ENCODE measurements at places on chromosomes 6 and 20.

DNA sequence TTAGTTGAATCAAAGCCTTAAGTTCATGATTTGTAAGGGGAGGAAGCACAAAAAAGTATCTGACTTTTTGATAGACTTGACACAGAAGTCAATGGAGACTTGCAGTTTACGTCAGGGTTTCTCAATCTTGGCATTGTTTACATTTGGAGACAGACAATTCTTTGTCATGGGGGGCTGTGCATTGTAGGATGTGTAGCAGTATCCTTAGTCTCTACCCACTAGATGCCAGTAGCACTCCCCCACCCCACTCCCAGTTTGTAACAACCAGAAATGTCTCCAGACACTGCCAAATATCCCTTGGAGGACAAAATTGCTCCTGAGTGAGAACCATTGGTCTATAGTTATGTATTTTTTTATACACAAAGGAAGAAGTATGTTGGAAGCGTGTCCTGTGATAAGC, 434.1 kb downstream of the RFPL4B start:
- no peak for DNase-seq

DNA sequence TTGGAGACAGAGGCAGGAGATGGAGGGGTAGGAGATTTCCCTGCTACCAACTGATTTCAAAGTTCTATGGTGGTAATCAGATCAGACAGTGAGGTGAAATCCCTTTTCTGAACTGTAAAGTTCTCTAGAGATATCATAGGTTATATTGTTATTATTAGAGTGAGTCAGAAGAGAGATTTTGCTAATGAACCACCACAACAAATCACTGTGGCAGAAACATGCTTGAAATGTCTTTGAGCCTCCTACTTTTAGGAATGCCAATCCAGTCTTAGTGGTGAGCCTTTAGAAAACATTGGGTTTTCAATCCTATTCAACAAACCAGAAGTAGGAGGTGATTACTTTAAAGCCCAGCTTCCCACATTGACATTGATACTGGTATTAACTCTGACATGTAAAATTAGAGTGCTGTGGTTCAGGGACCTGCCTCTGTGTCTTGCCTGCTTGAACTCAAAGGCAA, 136.7 kb upstream of the CNR1 start:
- no peak for DNase-seq

DNA sequence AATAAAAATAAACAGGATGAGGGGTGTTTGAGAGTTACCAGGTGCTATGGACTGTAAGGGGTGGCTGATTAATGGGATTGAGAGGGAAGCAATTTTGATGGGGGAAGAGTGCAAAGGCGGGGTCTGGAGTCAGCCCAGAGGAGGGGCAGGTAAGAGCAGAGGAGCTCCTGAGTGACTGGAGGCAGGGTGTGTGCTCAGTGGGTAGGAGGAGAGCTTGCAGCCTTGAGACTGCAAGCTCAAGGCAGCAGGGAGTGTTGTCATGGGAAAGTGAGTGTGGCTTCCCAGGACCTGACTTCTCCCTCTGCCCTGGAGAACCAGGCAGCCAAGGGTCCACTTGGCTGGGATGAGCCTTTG, 54.2 kb downstream of the RAB44 start:
- no peak for DNase-seq

- DNase-seq: no peak
These were observed 61.8 kb downstream of the GCNT2 start for GRCh38 chr6:10582774-10583508.

- DNase-seq: peak; percentile 81
These were observed 16.6 kb upstream of the CCDC167 start for GRCh38 chr6:37516076-37516919.

DNA sequence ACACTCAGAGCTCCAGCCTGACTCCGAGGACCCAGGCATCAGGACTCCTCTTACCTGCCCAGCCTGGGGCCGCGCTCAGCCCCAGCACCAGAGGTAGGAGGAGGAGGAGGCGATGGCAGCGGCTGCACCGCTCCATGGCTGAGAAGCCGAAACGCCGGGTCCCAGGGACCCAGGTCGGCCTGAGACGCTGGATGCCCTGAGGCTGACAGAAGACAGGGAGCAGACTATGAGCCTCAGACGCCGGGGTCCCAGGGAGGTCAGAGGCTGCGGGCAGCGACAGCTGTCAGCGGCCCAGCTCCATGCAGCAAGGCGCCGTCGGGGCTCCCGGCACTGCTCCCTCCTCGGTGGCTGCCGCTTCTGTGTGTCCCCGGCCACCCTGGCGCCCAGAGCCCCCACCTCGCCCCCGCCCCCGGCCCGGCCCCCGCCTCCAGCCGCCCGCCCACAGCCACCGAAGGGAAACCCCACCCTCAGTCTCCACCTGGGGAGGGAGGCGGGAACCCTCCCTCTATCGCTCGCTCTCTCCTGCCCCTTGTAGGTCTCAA, at the start of gene COL11A2:
TSS of gene COL11A2 (minus strand) at position 363 of the 542 bp plus-strand sequence. CDS start at position 136, 227 bp downstream.
- DNase-seq: no peak

DNA sequence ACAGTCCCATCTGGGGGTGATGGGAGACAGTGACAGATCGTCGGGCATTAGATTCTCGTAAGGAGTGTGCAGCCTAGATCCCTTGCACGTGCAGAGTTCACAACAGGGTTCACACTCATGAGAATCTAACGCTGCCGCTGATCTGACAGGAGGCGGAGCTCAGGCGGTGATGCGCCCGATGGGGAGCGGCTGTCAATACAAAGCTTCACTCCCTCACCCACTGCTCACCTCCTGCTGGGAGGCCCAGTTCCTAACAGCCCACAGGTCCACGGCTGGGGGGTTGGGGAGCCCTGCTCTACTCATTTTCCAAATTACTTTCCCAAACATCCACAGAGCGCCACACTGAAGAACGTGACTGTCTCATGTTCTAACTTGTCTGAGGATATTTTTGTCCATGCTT, 25.3 kb downstream of the CTCFL start:
- DNase-seq: no peak

DNA sequence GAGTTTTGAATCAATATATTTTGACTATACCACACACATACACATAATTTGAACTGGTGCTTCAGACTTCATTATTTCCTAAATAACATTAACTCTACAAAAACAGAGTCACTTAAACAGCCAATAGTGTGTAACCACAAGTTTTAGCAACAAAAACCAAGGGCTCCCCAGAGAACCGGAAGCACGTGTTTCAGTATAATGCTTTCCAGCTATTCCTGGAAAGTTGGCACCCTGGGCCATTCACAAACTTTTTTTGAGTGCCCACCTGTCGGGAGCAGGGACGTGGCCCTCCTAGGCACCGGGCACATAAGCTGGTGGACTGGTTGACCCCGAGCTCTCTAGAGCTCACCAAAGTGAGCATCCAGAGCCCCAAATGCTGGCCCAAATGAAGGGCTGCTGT, 1.9 kb upstream of the SLC35D3 start:
- no peak for DNase-seq

GRCh38 chr6:43331891-43332290, 23.3 kb upstream of the CRIP3 start:
- peak; percentile 81 for DNase-seq

- DNase-seq: no peak
These were observed 101.2 kb downstream of the SLC35B3 start for GRCh38 chr6:8334113-8334512.

DNA sequence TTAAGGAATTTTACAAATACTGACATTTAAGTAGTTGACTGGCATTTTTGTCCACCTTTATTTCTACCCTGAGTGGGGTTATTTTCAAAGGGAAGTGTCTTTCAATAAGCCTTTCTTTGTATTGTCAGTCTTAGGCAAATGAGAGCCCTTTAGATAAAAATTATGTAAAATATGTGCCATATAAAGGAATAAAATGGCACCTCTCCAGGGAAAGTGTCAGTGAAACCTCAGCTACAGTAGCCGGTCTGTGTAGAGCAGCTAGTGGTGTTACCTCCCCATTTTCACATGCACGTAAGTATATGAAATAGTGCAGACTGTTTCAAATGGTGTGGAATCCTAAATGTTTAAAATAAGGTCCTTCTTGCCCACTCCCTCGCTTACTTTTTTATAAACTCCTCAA, 5.0 kb downstream of the FAM217B start:
- no peak for DNase-seq

DNA sequence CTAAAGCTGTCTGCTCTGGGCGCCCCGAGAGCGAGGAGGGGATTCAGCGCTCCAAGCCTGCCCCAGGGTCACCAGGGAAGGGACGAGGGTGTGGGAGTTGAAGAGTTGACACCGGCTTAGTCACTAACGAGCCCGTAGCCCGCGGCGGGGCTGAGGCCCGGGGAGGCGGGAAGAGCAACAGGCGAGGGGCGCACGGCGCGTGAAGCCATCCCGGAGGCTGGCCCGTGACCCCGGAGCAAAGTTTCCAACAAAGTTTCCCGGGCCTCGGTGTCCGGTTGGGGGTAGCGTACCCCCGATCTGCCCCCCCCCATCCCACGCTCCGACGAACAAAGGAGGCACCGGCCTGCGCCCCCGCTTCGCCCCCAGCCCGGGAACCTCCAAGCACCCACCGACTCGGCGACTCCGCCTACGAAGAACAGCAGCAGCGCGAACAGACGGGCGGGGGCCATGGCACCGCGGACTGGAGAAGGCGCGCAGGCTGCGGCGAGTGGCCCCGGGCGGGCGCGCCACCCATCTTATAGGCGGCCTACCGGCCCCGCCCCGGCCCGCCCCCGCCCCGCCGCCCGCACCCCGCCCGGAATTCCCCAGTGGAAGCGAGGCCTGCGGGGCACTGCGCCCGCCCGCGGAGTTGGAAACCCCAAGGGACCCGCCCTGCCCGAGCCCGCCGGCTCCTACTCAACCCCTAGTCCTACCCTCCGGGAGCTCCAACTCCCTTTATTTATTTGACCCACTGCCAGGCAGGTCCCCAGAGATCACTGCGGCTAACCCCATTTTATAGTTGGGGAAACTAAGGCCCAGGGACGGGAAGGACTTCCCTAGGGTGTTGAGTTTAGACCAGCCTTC, at the start of gene SDC4:
TSS of gene SDC4 (minus strand) at position 489 of the 843 bp plus-strand sequence. CDS start at position 449, 40 bp downstream.
- no peak for DNase-seq

- no peak for DNase-seq
These were observed 318.8 kb downstream of the BCKDHB start for GRCh38 chr6:80425089-80425823.

- no peak for DNase-seq
These were observed 34.2 kb downstream of the CEP162 start for GRCh38 chr6:84193114-84193708.

DNA sequence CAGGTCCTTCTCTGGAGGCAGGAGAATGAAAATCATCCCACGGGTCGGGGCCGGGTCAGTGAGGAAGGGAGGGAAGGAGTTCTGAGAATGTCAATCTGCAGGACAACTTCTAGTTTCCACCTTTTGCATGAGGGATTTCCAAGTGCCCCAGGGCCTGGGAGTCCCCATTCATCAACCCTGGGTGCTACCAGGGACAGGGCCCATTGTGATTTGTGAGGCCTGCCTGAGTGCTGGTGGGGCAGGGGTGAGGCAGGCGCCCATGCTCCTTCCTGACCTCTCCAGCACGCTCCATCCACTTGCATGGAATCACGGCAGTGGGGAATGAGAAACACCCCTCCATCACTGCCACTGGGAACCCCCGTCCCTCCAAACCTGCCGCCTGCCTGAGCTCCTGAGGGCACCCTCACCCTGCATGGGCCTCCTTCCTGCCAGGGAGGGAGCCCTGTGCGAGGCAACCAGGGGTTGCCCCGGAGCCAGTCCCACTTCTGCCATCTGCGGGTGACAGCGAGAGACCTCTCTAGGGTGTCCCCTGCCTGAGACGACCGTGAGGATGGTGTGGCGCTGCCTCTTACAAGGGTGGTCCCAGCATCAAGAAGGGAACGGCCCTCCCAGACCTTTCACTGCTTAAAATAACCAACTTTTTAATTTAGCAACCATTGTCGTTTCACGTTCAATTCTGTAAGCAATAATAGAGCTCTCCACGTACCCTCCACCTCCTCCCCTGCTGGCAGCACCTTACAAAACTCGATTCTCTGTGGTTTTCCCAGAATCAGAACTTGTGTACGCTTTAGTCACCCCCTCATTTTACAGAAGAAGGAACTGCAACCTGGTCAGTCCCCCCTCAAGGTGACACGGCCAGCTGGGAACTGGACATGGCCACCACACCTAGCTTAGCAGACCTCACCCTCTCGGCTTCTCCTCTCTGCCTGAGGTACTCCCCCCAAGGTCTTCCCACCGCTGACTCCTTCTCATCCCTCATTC, 28.6 kb downstream of the PMEPA1 start:
- no peak for DNase-seq

DNA sequence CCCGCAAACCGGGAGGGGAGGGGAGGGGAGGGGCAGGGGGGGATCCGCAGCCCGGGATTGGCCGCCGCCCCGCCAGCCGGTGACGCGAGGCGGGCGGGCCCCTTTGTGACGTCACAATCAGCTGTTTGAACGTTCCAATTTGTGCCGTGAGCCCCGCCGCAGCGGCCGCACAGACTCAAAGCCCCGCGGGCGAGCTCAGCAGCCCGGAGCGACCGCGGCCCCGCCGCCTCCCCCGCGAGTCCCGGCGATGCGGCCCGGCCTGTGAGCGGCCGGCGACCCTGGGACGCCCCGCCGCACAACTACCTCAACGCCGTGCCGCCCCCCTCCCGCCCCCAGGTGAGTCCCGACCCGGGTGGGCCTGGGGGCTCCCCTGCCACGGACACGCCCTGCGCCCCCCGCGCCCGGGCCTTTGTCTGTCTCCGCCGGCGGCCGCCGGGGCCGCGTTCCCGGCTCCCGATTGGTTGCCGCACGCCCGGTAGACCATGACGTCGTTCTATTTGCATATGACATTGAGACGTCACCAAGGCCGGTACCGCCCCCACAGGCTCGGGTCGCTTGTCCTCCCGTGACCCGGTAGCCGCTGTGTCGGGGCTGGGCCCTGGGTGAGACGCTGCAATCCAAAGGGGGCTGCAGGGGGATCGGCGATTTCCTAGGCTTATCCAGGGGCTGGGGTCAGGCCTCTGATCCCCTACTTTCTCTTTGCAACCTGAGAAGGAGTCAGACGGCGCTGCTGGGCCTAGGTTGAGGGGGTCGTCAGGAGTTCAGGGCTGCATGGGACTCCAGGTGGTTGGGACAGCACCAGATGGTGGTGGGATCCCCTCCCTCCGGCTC, at the start of gene TP53INP2:
TSS of gene TP53INP2 (plus strand) at position 168 of the 831 bp plus-strand sequence. CDS start 4,396 bp downstream, outside the sequence.
- DNase-seq: peak; percentile 80

DNA sequence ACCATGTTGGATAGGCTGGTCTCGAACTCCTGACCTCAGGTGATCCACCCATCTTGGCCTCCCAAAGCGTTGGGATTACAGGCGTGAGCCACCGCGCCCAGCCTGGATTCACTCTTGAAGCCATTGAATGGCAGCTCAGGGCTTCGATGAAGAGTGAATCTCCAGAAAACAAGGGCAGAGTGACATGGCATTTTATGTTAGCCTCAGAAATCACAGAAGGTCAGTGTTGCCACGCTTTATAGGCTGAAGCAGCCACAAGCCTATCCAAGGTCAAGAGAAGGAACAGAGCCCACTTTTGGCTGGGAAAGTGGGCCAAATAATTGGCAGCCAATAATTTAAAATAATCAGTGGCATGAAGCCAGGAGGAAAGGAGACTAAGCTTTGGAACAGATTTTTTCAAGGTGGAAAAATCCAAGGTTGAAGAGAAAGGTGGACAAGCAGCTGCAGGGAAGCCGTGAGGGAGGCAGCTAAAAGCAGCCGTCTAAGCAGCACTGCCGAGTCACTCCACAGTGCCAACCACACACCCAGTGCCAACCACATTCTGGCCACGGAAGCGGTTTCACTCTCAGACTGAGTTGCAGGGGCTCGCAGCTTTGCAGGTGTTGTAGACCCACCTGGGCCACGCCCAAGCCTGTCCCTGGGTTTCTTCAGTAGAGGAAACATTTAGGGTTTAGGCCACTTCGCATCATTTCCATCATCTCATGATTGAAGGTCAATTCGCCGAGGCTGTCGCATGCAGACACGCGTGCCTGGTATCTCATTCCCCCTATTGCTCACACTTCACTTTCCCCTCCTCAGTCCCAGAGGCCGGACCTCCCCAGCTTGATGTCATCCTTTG, 17.4 kb upstream of the AVP start:
- peak; percentile 31 for DNase-seq

Measured in AML-193 (cell line).